ENCODE measurements at places on chromosomes 16 and 17. TPM values are rescaled to one million over a fixed set of nuclear protein-coding genes. Genes with fewer than 3 reads are reported as not detected.

The CDH11 gene
- polyA plus RNA-seq = 17.8 TPM

The WFDC1 gene
- polyA plus RNA-seq = not detected

The MPO gene
- not detected for polyA plus RNA-seq

The ALDH3A1 gene
- polyA plus RNA-seq = 8.4 TPM

The GP1BA gene
- not detected for polyA plus RNA-seq

The TOP2A gene
- polyA plus RNA-seq = 45.0 TPM

The SMTNL2 gene
- polyA plus RNA-seq = not detected

The SLC35G3 gene
- polyA plus RNA-seq = not detected

The GGA3 gene
- 22.7 TPM for polyA plus RNA-seq

The ITGB4 gene
- polyA plus RNA-seq = 1,039 TPM

Data from keratinocyte (primary cell).